ENCODE measurements at places on chromosomes 1 and 21. TPM values are rescaled to one million over a fixed set of nuclear protein-coding genes. Genes with fewer than 3 reads are reported as not detected.

GRCh38 chr21:43368685-43369084 lies 58.2 kb downstream of the SIK1 start:
- DNase-seq: no peak

GRCh38 chr21:37855647-37856625 lies 60.3 kb downstream of the KCNJ6 start:
- no peak for DNase-seq

- no peak for DNase-seq
Observed at GRCh38 chr1:39082010-39082799, 56.1 kb downstream of the NDUFS5 start.

DNA sequence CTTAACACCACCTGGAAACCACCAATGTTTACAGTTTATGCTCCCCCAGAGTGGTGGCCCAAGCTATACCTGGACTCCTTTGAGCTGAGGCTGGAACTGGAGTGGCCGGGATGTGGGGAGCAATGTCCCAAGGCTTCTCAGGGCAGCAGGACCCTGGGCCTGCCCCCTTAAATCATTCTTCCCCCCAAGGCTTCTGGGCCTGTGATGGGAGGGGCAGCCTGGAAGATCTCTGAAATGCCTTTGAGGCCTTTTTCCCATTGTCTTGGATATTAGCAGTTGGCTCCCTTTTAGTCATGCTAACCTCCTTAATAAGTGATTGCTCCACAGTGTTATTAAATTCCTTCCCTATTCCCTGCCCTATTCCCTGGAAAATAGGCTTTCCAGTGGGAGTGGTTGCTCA lies 185.8 kb downstream of the HS2ST1 start:
- no peak for DNase-seq

- DNase-seq: no peak
Observed at GRCh38 chr1:229204921-229205777, 65.8 kb upstream of the RAB4A start.

DNA sequence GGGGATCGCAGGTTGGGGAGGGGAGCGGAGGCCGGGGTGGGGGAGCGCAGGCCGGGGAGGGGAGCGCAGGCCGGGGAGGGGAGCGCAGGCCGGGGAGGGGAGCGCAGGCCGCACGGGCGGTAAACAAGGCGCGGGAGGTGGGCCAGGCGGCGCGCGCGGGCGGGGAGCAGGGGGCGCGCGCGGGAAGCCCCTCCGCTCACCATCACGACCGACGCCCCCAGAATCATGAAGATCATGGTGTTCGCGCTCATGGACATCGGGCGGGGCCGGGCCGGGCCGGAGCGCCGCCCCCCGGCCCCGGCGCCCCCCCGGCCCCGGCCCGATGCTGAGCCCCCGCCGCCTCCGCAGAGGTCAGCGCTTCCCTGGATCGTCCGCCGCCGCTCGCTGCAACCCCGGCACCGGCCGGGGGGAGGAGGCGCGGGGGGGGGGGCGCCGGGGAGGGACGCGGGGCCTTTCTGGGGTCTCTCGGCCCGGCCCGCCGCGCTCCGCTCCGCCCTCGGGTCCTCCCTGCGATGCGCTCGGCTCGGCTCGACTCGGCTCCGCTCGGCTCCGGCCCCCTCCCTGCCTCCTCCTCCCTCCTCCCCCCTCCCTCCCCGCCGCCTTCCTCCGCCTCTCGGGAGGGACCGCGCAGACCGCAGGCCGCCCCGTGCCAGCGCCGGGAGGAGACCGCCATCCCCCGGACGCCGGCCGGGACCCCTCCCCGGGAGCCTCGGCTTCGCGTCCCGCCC lies at the start of gene TMEM240:
TMEM240 (minus strand) TSS at position 535 of the 728 bp plus-strand sequence; CDS start at position 257, 278 bp downstream.
- peak; percentile 76 for DNase-seq

DNA sequence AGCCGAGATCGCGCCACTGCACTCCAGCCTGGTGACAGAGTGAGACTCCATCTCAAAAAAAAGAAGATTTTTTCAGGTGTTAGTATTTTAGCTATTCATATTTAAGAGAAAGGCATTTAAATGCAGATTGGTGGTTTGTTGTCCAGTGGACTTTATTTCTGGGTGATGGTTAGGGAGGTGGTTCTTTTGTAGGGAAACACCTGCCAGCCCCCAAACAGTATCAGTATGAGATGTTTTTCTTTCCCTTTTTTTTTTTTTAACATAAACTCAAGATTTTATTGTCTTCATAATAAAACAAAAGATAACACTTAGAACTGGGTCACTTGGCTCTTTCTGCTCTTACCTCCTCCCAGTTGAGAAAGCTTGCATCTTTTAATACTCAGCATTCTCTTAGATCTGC lies 9.9 kb downstream of the CCDC18 start:
- no peak for DNase-seq

DNA sequence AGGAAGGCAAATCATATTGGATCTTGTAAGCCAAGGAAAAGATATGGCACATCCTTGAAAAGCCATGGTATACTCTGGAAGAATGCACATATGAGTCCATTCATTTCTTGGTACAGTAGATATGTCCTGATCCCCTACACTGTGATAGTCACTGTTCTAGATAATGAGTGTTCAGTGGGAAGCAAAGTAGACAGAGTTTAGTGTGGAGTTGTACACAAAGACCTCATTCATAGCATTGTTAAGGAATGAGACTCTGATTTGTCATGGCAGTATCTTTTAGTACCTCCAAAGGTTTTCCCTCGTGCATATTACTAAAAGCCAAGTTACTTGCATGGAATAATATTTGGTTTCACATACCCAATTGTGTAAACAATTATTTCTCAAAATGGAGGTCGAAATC lies 204.7 kb downstream of the NFIA start:
- DNase-seq: no peak

- peak; percentile 61 for DNase-seq
Observed at GRCh38 chr1:163069142-163069541, at the start of gene RGS4. RGS4 (plus strand) TSS chr1:163069361; CDS start chr1:163069485, 124 bp downstream.

- DNase-seq: no peak
Observed at GRCh38 chr1:115239426-115239825, 98.6 kb downstream of the NGF start.

DNA sequence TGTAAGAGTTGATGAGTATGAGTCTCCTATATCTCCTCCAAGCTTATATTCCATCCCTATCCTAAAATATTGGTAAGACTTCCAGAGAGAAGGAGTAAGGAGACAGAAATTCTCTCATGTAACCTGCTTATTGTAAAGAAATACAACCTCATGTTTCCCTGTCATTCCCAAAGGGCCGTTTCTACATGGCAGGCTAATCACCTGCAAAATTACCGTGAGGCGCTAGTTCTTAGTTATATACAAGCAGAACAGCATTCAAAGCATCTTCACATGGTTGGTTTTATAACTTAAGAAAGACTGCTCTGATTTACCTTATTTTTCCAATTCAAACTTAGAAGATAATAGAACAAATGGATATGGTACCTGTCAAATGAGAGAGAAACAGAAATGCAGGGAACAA lies 42.9 kb downstream of the DAB1 start:
- DNase-seq: no peak

- DNase-seq: no peak
Observed at GRCh38 chr1:37553598-37553926, 531 bp downstream of the SNIP1 start.

- no peak for DNase-seq
Observed at GRCh38 chr1:167120899-167121298, 27.0 kb downstream of the STYXL2 start.

The CSF1 gene
- 31.4 TPM for total RNA-seq

The ITGB2 gene
- total RNA-seq: 16.7 TPM

The RPAP2 gene
- total RNA-seq: 13.8 TPM

The ITLN2 gene
- 2.0 TPM for total RNA-seq

The OLFML2B gene
- 4.5 TPM for total RNA-seq

All from right atrium auricular region (tissue), 2 donors.